ENCODE measurements at places on chromosomes 1 and 21.

GRCh38 chr1:181518152-181518551 lies 34.8 kb downstream of the CACNA1E start:
- DNase-seq, result no peak

DNA sequence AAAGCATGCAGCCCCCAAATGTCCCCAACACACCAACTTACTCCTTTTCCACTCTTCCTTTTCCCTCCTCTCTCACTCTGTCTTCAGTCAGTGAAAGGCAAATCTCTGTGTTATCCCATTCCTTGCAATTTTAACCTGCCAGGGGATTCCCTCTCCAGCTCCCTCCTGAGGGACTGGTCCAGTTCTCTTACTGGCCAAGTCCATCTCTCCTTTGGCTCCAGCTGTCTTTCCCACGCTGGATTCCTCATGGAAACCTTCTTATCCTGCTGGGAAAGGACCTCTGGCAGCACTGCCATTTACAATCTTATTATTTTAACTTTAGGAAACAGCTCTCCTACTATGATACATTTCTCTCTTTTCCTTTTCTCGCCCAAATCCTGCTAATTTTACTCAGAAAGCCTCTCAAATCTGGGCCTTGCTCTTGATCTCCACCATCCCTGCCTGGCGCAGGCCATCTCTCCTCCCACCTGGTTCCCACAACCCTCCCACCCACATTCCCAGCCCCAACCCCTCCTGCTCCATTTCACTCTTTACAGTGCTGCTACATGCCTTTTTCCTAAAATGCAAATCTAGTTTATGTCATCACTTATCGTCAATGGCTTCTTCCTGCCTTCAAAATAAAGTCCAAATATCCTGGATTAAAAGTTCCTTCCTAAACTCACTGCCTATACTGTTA lies 72.7 kb upstream of the CNN3 start:
- no peak for DNase-seq

- DNase-seq, result no peak
Measured at GRCh38 chr1:37699147-37699546, 6.8 kb downstream of the CDCA8 start.

- DNase-seq, result no peak
Measured at GRCh38 chr1:20587661-20588053, 1.2 kb upstream of the CDA start.

GRCh38 chr1:231420959-231421545 lies 1.0 kb downstream of the EGLN1 start:
- DNase-seq, result peak; percentile 26

DNA sequence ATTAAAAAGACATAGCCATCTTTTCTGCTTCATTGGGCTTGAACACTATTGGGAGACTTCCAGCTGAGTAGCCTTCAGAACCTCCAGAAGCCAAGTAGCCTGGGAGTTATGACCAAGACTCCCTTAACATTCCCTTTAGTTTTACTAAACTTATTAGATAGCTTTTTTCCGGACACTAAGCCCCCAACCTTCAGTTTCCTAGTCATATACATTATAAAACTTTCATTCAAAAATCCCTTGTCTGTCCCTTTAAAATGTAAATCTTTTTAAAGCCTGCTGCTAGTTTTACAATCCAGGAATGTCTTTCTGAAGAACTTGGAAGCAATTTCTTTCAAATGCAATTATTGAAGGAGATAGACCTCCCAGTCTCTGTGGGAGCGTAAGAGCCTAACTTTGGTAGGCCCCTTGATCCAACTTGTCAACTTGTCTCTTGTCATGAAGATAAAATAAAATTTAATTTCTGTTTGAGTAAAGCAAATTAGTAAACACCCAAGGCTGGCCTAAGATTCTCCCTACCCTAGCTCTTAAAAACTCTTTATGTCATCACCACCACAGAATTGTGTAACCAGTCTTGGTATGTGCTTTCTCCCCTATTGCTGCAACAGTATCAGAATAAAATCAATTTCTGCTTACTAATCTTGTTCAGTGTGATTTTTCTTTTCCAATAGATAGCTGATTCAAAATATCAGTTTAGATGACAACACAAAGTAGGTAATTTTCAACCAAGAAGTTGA lies 796.2 kb downstream of the PLA2G4A start:
- no peak for DNase-seq

GRCh38 chr1:110003747-110004428 lies 19.3 kb downstream of the AHCYL1 start:
- DNase-seq, result no peak

GRCh38 chr1:225413708-225414375 lies 14.0 kb downstream of the LBR start:
- no peak for DNase-seq

DNA sequence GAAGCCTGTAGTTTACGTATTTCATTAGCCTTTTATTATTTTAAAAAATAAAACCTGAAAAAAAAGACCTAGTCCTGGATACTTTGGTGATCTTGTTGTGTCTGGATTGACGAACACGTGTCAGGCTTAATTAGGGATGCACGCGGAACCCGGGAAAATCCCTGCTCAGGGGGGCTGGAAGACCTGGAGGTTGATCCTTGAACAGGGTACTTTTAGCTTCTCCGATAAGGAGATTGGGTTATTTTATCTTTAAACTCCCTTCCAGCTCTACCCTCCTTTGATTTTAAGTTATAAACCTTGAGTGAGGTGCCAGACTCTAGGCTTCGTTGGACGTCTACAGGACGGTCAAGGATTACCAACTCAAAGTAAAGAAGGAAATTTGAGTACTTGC lies 552 bp upstream of the ZNF691 start:
- DNase-seq, result no peak

GRCh38 chr1:159779403-159779851 lies 1.3 kb upstream of the DUSP23 start:
- DNase-seq, result no peak

- DNase-seq, result no peak
Measured at GRCh38 chr1:1157914-1158710, 15.6 kb upstream of the TTLL10 start.

DNA sequence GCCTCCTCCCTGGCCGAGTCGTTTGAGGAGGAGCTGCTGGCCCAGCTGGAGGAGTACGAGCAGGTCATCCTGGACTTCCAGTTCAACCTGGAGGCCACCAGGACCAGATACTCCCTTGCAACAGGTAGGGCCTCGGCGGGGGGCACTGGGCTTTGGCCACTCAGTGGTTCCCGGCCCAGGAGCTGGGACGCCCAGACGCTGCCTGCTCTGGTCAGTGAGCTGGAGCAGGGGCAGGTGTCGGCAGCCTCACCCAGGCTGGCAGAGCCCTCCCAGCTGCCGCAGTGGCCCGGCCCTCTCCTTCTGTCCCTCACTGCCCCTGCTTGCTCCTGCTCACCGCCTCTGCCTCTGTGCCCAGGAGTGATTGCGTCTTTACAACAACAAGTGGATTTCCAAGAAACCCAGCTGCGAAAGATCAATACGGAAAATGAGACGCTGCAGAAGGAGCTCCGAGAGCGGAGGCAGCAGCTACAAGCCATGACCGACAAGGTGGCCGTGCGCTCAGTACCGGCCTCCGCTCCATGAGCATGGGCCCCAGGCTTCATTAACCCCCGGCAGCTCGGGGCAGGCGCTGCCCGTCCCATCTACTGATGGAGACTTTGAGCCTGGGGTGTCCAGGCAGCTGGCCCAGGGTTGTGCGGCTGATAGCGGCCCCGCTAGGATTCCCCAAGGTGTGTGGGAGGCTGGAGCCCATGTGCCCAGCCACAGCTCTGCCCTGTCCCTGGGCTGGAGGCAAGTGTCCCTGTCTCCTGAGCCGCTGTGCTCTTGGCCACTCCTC lies 9.0 kb upstream of the SMIM1 start:
- no peak for DNase-seq

DNA sequence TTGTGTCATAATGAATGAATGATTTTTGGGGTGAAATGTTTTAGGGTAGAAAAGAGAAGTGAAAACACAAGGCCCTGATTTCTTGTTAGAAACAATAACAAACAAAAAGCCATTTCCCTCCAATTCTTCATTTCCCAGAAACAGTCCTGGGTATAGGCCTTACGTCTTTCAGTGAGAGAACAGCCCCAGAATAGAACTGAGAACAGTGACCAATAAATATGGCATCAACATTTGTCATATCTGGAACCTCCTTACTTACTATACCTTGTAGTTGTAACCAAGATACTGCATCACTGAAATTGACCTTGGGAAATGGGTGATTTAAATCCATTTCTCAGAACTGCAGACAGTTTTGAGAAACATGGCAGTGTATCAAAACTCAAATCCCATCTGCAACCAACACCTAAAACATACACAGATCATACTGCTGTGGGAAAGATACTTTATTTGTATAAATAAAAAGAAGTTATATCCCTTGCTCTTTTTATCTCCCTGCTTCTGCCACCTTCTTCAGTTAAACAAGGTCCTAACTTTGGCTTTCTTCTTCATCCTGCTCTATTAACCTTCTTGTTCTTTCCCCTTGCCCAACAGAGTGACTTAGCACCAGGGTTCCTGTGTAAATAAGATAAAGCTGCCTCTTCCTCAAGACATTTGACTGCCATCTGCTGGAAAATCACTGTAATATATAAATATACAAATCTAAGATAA lies 19.5 kb downstream of the XKR8 start:
- no peak for DNase-seq

DNA sequence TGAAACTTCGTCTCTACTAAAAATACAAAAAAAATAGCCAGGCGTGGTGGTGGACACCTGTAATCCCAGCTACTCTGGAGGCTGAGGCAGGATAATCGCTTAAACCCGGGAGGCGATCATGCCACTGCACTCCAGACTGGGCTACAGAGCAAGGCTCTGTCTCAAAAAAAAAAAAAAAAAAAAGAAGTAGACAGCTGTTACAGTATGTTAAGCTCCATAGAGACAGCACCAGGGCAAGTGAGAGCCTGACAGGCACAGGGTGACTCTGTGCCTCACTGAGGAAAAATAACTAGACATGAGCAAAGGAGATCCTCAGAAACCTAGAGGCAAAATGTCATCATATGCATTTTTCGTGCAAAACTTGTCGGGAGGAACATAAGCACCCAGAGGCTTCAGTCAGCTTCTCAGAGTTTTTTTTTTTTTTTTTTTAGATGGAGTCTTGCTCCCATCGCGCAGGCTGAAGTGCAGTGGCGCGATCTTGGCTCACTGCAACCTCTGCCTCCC lies 9.0 kb upstream of the PRDX1 start:
- no peak for DNase-seq
